ENCODE measurements at places on chromosomes 16 and 17. TPM values are rescaled to one million over a fixed set of nuclear protein-coding genes. Genes with fewer than 3 reads are reported as not detected.
A peak's percentile ranks its signal among the peaks of the same experiment; 100 is the strongest.

Gene C17orf67
- 1.6 TPM for polyA plus RNA-seq

Gene KRT35
- not detected for polyA plus RNA-seq

Gene ZNF423
- polyA plus RNA-seq, result 27.8 TPM

Gene TMEM114
- not detected for polyA plus RNA-seq

Gene RDM1
- polyA plus RNA-seq, result 3.1 TPM

Gene NOXO1
- polyA plus RNA-seq, result 0.78 TPM

Gene ATP6V0A1
- 71.1 TPM for polyA plus RNA-seq

- DNase-seq, result no peak
These were observed 5.6 kb downstream of the GFAP start for GRCh38 chr17:44909681-44910144.

- DNase-seq, result no peak
These were observed 70.9 kb upstream of the GSE1 start for GRCh38 chr16:85541980-85542900.

DNA sequence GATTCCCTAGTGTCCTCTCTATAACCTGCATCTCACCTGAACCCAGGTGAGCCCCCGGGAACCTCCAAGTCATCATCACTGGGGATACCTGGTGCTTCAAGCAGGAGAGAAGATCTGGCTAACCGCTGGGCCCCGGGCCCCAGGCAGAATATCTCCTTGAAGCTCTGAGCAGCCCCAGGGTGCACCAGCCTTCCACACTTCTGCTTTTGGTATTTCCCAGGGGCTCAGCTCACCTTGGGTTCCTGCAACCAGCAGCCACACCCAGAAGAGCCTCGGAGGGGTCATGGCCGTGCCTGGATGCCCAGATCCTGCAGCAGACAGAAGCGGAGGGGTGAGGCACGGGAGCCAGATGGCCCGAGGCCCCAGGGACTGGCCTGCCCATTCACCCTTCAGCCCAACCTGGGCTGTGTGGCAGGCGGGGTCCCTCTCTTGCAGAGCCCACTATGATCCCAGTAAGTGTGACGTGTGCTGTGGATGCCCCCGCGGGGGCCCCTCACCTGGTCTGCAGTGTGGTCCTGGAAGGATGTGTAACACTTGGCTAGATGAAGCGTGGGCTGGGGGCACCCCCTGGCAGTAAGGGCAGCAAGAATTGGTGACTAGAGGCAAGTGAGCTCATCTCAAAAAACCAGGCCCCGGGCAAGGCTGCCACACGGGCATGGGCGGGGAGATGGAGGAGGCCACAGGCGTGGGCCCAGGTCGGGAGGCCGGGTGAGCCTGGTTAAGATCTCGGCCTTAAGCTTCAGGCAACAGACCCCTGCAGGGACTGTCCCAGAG is 2.6 kb downstream of the LGALS3BP start:
- no peak for DNase-seq

GRCh38 chr17:70820276-70820675 is 650.9 kb downstream of the KCNJ2 start:
- no peak for DNase-seq

DNA sequence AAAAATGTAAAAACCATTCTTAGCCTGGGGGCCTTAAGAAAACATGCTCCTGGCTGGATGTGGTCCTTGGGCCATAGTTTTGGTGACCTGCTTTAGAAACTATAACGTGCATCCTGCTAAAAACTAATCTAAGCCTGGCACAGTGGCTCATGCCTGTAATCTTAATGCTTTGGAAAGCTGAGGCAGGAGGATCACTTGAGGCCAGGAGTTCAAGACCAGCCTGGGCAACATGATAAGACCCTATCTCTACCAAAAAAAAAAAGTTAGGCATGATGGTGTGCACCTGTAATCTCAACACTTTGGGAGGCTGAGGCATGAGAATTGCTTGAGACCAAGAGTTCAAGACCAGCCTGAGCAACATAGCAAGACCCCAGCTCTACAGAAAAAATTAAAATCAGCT is 183.8 kb upstream of the CHMP6 start:
- no peak for DNase-seq

GRCh38 chr17:79097226-79098055 is 22.8 kb downstream of the ENGASE start:
- DNase-seq, result no peak

GRCh38 chr16:80463326-80463725 is 77.5 kb upstream of the DYNLRB2 start:
- DNase-seq, result peak; percentile 24

DNA sequence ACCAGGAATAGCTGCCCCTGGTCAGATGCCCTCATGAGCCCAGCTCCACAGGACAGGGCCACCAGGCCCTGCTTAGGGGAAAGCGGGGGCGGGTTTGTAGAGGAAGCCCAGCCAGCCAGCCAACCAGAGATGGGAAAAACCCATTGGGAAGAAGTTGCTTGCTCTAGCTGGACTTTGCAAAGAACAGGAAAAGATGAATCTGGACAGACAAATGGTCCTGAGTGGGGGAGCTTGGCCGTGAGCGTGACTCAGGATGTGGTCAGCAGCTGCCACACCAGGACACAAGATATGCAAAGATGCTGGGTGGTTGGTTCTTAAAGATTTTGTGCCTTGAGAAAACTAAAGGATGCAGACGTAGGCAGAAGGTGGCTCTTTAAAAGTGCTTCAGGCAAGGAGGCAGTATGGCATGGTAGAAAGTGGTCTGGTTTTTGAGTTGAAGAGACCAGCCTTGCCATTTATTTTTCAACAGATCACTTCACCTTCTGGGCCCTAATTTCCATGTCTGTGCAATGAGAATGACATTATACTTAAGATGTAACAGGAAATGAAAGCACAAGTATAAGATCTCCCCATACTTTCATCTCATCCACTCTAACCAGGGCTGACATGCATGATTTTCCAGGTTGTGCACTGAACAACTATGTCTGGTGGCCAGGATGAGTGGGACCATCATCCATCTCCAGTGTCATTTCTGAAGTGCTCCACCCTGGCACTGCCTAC is 27.8 kb upstream of the HEATR6 start:
- no peak for DNase-seq

DNA sequence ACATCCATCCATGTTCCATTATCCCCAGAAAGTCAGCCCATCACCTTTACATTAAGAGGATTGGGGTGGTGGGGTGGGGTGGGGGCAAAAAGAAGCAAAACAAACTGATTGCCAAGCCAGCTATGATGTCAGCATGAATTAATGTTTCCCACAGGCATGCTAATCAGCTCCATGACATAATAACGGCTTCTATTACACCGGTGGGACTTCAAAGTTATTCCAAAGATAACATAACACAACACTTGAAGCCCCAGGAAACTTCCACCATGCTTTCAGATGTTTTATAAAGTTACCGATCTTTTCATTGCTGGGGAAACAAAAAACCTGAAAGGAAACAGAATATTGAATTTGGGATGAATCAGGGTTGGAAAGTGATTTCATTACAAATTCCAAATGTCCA is 155.9 kb upstream of the IRX5 start:
- DNase-seq, result no peak

DNA sequence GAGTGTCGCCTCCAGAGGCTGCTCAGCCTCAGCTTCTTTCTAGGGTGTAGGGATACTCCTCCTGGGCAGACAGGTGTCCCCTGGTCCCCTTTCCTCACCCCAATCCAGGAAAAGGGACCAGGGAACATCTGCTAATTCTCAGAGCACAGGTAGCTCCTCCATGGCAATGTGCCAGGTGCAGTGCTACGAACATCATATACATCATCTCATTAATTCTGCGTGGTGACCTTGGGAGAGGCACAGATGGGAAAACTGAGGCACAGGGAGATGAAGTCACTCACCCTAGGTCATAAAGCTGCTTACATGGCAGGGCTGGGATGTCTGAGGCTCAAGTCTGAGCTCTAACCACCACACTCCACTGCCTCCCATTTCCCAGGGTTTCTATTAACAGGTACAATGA is 11.7 kb downstream of the HDAC5 start:
- no peak for DNase-seq

DNA sequence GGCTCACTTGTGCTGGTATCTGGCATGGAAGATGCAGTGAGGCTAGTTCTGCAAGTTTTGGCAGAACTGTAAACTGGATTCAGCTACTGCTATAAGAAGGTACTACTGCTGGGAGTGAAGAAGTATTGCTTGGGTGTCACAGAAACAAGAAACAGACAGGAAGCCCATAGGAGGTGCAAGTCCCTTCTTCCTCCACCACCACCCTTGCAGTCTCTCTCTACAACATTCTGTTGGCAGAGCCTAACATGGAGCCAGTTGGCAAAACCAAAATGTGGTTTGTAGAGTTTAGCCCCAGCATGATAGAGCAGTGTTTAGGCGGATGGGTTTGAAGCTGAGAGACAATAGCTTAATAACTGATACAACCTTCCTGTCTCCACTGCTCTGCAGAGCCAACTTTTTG is 72.6 kb downstream of the NLK start:
- no peak for DNase-seq

GRCh38 chr17:76678330-76678729 is 32.4 kb downstream of the MXRA7 start:
- no peak for DNase-seq

- no peak for DNase-seq
These were observed 13.6 kb upstream of the EEF2K start for GRCh38 chr16:22192261-22193062.

- DNase-seq, result no peak
These were observed 1.4 kb downstream of the CUEDC1 start for GRCh38 chr17:57953705-57954396.

DNA sequence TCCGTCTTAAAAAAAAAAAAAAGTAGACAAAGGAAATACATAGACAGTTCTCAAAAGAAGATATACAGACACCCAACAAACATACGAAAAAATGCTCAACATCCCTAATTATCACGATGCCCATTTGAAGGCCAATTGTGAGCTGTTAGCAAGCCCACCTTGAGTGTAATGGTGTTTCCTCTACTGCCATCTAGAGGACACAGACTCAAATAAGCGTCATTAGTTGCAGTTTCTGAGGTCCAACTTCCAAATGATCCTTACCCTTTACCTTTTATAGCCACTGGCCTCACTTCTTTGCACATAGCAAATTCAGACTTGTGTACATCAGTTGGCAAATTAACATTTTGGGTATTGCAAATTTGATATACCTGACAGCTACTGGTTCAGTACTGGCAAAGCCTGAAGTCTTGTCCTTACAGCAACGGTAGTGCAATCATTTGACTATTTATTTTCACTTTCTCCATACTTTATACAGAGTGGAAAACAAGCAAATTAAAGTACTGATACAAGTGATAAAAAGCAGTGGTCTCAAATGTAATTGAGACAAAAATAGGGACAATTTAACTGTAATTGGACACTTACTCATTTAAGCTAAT is 536.3 kb upstream of the EEF2KMT start:
- peak; percentile 34 for DNase-seq

GRCh38 chr17:56833809-56834379 is at the start of the genes C17orf67 and DGKE:
TSS of gene C17orf67 (minus strand) at chr17:56833920. CDS start at chr17:56815810, 18,110 bp downstream.
TSS of gene DGKE (plus strand) at chr17:56834151. CDS start at chr17:56834796, 645 bp downstream.
- DNase-seq, result peak; percentile 95

DNA sequence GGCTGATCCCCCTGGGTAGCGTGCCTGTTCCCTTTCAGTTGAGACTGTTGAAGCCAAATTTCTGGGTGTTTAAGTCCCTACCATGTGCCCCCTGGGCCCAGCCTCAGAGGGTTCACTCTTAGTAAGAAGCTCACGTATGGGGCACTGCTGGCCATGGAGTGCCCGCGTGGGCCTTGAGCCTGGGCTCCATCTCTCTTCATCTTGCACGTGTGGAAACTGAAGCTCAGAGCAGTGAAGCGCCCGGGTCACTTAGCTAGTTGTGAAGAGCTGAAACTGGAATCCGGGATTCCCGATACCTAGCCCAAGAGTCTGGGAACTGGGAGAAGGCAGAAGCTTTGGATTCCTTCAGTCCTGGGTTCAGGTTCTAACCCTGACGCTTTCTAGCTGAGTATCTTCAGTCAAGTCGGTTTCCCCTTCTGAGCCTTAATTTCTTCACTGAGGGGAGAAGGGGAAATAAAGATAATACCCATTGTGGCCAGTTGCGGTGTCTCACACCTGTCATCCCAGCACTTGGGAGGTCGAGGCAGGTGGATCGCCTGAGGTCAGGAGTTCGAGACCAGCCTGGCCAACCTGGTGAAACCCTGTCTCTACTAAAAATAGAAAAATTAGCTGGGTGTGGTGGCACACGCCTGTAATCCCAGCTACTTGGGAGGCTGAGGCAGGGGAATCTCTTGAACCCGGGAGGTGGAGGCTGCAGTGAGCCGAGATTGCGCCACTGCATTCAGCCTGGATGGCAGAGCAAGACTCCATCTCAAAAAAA is 103.9 kb downstream of the OR1D5 start:
- no peak for DNase-seq

DNA sequence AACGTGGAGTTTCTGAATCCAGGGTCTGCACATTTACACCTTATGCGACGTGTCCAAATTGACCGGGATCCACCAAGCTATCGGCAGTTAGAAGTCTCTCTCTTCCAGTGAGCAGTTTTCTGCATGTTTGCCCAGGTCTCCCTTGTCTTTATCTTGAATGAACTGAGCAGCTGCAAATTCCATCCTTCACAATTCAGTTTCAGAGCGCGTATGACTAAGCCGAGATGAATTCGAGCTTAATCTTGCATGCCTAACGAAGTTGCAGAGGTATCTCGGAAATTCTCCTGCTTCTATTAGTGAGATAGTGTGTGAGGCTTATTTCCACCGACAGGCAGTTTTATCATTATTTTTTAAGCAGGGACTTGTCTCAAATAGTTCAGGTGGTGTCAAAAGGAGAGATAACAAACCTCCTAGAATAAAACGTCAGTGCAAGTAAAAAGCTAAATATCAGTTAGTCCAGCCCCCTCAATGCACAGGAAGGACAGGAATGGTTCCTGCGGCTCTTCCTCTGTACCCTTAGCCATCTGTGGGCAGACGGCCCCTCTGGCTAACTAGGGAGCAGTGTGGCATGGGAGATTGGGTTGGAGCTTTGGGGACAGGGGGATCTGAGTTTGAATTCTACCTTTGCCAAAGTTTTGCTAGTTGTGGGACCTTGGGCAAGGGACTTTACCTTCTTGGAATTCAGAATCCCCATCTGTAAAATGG is 93.0 kb upstream of the GPR139 start:
- DNase-seq, result no peak

DNA sequence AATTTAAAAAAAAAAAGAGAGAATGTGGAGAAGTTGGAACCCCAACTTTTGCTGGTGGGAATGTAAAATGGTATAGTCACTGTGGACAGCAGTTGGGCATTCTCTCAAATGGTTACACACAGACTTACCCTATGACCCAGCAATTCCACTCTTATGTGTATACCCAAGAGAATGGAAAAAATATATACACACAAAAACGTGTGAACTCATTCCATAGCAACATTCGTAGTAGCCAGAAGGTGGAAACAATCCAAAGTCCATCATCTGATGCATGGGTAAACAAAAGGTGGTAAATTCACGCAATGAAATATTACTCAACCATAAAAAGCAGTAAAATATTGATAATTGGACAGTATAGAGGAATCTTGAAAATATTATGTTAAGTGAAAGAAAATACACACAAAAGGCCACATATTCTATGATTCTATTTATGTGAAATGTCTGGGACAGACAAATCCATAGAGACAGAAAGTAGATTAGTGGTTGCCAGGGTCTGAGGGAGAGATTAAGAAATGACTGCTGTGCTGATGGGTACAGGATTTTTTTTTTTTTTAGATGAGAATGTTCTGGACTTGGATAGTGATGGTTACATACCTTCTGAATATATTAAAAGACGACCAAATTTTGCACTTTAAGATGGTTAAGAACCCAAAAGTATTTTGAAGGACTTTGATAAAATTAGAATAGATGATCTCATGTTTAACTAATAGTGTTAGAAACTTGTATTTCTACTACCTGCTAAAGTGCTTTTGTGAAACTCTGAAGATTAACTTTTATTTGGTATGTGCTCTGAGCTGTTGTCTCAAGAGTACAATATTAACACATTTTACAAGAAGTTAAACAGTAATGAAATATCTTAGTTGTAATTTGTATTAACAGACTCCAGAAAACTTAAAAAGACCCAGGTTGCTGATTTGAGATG is 60.9 kb downstream of the MRTFB start:
- no peak for DNase-seq
